ENCODE measurements at places on chromosomes 4 and X.

GRCh38 chr4:77473509-77473908, 132.1 kb upstream of the CXCL13 start:
- no peak for DNase-seq

- no peak for DNase-seq
These were observed 125.6 kb downstream of the PARM1 start for GRCh38 chr4:75058486-75058885.

DNA sequence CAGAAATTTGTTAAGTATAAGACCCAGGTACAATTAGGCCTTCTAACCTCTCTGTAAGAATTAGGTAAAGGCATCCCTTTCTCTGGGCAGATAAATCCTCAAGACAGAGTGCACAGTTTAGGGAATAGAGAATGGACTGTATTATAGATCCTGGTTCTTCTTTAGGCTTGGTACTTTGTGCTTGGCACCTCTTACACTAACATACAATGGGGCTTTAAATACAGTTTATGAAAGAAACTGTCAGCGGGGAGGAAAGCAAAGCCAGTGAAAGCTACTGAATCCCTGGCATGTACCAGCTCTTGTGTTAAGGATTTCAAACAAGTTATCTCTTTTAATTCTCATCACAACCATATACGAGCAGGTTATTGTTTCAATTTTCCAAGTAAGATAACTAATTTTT, 1350.0 kb downstream of the ADGRL3 start:
- no peak for DNase-seq

DNA sequence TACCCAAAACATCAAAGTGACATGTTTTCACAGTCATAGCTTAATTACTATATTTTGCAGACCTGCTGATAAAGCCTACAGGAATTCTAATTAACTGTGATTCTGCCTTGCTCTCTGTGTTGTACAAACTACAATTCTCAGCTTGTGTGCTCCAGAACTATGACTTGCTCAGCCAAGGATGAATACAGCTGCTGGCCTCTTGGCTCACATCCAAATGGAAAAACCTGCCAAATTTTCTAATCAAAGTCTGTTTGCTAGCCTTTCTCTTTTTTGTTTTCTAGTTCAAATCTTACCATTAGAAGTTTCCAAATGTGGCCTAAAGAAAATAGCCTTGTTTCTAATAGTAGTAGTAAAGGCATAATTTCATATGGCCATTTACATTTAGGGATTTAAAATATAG, 1176.8 kb downstream of the FAM133A start:
- DNase-seq, result no peak

DNA sequence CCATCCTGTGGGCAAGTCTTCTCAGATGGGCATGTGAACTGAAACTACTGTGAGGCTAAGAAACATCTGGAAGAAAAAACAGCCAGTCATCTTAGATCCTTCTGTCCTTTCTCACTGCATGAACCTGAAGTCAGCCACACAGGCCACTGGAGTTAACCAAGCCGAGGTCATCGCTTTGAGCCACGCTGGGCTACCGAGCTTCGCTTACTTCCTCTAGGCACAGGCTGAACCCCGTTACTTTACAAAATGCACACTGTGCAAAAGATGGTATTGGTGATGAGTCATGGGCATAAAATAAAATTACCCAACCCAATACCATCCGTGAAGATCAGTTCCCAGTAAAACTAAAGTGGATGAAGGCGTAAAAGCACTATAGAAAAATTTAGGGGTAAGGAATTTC, 86.2 kb downstream of the MTMR1 start:
- DNase-seq, result peak; percentile 22

- no peak for DNase-seq
These were observed 184.5 kb downstream of the SPRY1 start for GRCh38 chr4:123580981-123581664.

GRCh38 chrX:53398216-53398615, 24.2 kb downstream of the SMC1A start:
- DNase-seq, result no peak

- DNase-seq, result peak; percentile 72
These were observed 68.0 kb upstream of the ATXN3L start for GRCh38 chrX:13387666-13388494.
